ENCODE measurements at places on chromosomes 3 and 15.
A peak's percentile ranks its signal among the peaks of the same experiment; 100 is the strongest.

- DNase-seq = no peak
These were observed 58.5 kb downstream of the GRIP2 start for GRCh38 chr3:14481646-14482036.

- DNase-seq = no peak
These were observed 114.7 kb upstream of the GAP43 start for GRCh38 chr3:115508562-115508961.

- DNase-seq = no peak
These were observed 56.0 kb upstream of the CHRM5 start for GRCh38 chr15:33912326-33912725.

DNA sequence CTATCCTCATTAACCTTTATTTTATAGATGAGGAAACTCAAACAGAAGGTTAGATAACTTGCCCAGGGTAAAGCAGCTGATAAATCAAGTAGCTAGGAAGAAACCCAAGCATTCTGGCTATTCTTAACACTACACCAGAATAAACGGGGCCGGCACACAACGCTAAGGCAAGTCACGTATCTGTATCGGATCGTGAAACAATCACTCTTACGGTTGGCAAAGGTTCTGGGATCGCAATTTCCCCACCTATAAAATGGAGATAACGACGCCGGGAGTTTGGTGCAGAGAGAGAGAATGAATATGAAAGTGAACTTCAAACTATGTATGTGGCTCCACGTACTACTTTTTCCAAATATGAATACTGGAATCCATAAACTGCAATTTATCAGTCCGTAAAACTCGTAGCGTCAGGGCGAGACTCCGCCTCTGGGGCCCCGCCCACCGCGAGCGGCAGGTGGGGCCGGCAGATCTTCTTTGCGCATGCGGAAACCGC lies 252 bp upstream of the ARMC8 start:
- DNase-seq = peak; percentile 96

DNA sequence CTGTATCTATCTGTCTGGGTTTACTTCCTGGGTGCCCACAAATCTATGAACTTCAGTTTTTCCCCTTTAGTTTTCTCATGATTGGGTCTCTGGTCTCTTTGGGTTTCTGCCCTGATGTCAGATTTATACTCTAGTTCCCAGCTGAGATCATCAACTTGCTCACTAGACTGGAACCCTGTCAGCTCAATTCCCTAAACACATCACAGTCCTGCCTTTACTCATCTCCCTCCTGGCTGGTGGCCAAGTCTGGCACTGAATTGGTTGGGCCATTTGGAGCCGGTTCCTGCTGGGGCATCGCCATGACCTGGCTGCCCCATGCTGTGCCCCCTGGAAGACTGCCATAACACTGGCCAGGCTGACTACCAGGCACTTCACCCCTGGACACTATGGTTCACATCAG lies 345.3 kb downstream of the CHST2 start:
- DNase-seq = peak; percentile 56

- DNase-seq = no peak
These were observed 23.1 kb downstream of the DCUN1D1 start for GRCh38 chr3:182957226-182957625.

- DNase-seq = no peak
These were observed 116.9 kb upstream of the FOXB1 start for GRCh38 chr15:59887211-59887610.

DNA sequence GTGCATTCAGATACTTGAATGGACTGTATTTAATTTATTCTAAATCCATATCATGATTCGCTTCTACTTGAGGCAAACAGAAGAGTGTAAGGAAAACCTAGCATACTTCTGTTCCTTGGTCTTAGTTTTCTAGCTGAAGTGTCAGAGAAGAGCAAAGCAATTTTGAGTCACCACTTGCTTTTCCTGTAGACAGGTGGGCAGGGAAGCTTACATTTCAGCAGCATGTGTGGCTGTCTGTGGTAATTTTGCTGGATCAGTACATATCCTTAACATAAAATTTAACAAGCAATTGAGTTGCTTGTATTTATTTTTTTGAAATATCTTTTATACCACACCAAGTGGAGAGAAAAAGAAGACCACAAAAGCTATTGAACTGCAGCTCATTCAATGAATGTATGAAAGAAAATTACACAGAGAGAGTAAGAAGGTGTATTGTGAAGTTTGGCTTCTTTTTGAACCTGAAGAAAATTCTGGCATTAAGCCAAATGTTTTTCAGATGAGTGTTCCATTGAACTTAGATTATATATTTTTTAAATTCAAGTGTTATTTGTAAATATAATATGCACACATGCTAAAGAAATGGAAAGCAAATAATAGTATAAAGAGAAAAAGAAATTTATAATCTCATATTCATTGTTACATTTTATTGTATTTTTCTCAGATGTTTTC lies 747.6 kb downstream of the NAALADL2 start:
- no peak for DNase-seq

DNA sequence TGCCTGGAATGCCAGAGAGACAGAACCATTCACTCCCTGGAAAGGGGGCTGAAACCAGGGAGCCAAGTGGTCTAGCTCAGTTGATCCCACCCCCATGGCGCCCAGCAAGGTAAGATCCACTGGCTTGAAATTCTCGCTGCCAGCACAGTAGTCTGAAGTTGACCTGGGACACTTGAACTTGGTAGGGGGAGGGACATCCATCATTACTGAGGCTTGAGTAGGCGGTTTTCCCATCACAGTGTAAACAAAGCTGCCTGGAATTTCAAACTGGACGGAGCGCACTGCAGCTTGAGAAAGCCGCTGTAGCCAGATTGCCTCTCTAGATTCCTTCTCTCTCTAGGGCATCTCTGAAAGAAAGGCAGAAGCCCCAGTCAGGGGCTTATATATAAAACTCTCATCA lies 310.7 kb upstream of the DPPA4 start:
- DNase-seq = no peak

GRCh38 chr3:42134867-42135464 lies 43.8 kb downstream of the TRAK1 start:
- DNase-seq = no peak

DNA sequence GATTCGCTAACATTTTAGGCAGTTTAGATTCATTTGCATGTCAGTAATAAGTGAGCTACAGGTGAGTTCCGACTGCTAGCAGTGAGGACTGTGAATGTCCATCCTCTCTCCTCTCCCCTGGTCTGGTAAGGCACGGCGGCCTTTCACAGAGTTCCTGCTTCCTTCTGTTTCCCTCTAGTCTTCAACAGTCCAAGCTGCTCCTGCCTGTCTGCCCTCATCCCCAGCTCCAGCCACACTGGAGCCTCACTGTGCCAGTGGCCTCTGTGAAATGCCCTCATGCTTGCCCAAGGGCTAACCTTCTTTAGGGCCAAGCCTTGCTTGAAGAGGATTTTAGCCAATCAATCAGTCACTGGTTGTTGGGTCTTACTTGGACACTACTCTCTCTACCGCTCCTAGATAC lies 145.8 kb upstream of the BHLHE40 start:
- DNase-seq = no peak

- no peak for DNase-seq
These were observed 76.9 kb upstream of the RPL32 start for GRCh38 chr3:12918231-12918630.

DNA sequence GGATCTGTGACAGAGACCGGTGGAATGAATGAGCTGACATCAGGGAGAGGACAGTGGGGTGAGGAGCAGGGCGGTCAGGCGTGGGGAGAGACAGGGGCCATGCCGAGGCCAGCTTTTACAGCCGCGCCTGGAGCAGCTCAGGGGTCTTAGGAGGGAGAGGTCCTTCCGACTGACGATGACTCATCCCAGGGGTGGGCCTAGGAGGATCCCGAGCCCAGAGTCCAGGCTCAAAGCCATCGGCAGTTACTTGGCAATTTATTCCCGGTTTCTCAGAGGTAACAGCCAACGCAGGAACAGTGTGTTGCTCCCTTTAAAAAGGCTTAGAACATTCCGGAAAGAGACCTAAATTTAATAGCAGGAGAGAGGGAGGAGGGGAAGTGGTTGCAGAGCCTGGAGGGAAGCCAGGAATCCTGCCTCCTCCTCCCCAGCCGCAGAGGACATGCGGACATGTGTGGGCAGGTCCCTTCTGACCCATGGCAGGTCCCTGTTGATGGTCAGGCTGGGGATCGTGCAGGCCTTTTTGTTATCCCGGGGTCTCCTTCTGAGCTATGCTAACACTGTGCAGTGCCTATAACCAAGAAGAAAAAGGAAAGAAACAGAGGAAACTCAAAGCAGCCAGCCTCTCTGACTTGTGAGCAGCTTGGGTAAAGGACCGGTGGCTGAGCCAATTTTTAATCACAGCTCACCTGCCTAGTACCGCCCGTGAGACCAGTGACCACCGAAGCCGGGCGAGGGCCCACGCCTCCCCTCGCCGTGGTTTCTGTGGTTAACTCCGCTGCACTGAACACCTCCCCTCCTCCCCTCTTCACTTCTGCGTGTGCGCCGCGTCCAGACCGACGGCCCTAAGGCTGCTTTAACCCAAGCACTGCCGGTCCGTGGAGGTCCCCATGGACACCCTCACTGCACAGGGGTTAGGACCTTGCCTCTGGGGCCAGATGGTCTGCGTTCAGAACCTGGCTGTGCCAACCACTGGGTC lies 392.4 kb upstream of the PROK2 start:
- no peak for DNase-seq

GRCh38 chr15:70190965-70191364 lies 93.2 kb upstream of the TLE3 start:
- DNase-seq = no peak

- DNase-seq = no peak
These were observed 116.6 kb upstream of the PTPRG start for GRCh38 chr3:61444782-61445181.

- DNase-seq = no peak
These were observed 31.2 kb downstream of the DPH6 start for GRCh38 chr15:35514759-35515158.

GRCh38 chr3:26081166-26081565 lies 291.3 kb downstream of the OXSM start:
- no peak for DNase-seq

GRCh38 chr3:50271314-50271936 lies 2.5 kb downstream of the SEMA3B start:
- no peak for DNase-seq

- no peak for DNase-seq
These were observed 38.9 kb upstream of the PIK3CB start for GRCh38 chr3:138873471-138874278.

DNA sequence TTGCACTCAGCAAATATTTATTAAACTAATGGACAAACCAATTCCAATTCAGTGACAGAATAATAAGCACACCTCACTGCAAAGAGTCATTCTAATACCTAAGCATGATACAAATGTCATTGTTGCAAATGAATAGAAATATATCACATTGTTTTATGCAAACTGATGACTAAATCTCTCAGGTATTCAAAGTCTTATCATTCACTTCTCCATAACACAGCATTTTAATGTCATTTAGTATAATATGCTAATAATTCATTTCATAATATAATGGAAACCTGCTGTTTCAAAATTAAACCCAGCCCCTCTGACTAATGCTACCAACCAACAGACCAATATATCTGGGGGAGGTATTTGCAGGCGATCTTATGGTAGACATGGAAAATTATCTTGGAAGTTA lies 71.8 kb downstream of the FGF7 start:
- no peak for DNase-seq

DNA sequence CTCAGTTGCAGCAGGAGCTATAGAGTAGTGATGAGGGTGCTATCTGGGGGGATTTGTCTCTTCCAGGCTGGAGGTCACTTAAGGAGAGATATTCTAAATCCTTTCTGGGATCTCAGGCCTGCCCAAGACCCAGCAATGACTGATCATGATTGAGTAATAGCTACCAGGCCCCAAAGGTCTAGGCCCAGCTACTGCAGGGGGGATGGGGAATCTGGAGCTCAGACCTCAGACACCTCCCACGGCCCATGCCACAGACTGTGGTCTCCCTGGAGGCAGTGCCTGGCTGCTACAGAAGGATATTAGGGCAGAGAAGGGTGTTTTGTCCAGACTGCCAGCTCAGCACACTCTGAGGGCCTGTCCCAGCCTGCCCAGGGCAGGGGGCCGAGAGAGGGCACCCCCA lies 6.9 kb downstream of the SLC38A3 start:
- no peak for DNase-seq

DNA sequence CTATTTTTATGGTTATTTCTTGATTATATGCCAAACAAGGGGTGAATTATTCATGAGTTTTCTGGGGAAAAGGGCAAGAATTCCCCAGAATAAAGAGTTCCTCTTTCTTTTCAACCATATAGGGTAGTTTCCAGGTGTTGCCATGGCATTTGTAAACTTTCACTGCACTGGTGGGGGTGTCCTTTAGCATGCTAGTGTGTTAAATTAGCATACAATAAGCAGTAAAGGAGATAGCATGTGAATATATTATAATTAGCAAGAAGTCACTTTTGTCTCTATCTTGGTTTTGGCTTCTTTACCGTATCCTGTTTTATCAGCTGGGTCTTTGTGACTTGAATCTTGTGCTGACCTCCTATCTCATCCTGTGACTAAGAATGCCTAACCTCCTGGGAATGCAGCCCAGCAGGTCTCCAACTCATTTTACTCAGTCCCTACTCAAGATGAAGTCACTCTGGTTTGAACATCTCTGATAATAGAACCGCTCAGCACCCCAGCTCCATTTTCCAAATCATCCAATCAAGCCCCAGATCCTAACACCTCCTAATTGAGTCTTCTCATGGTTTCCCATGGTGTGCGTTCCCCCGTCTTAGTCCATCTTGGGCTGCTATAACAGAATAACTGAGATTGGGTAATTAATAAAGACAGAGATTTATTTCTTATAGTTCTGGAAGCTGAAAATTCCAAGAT lies 3.4 kb upstream of the SELENOT start:
- DNase-seq = peak; percentile 76

DNA sequence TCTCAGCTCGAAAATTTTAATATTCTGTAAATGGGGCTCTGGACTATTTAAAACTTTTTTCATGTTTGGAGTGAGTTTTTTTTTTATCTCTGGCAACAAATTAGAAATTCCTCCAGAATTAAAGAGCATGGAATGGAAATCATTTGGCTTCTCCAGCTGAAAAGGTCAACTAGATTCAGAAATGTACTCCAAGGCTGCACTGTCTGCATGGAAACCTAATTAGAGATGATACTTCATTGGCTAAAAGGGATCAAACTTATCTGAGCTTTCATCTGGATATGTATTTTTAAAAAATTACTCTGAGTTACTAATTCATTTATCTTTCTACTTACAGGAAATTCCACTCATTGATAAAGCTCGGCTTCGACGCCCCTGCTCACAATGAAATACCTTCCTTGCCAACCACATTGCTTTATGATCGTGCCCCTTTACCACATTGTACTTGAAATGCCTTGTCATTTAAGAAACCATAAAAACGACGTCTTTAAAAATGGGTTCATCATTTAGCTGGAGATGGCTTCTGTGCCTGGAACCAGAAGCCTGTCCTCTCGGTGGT lies 285.5 kb upstream of the ICE2 start:
- no peak for DNase-seq

- no peak for DNase-seq
These were observed 2.7 kb upstream of the CSTA start for GRCh38 chr3:122322095-122323075.

- peak; percentile 23 for DNase-seq
These were observed 762 bp downstream of the CTNNB1 start for GRCh38 chr3:41199866-41200668.

GRCh38 chr3:48301020-48301799 lies 32.3 kb downstream of the SPINK8 start:
- peak; percentile 95 for DNase-seq

Data from Calu3 (cell line).